ENCODE measurements at places on chromosomes 5 and 9.
A peak's percentile ranks its signal among the peaks of the same experiment; 100 is the strongest.

GRCh38 chr5:76305269-76305668 is 97.8 kb upstream of the IQGAP2 start:
- no peak for DNase-seq

GRCh38 chr9:212297-212696 is 2.4 kb upstream of the DOCK8 start:
- DNase-seq: no peak

GRCh38 chr5:33831041-33831440 is 60.7 kb downstream of the ADAMTS12 start:
- DNase-seq: no peak

- DNase-seq: no peak
These were observed 7.2 kb downstream of the HAVCR1 start for GRCh38 chr5:157051604-157052245.

DNA sequence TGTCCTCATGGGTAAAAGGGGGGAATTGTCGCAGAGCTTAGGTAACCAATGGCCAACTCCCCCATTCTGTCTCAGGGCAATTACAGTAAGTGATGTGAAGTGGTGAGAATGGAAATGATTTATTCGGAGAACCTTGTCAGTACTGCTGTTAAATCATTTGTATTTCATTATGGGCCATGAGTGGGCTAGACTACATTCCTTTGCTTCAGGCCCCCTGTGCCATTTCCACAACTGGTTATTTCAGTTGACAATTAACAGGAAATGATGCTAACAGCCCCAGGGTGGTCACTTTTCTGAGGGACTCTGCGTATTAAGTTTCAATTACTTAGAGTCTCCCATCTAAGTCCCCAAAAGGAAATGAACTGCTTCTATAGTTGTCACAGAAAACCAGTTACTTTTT is 653.7 kb downstream of the CCDC171 start:
- DNase-seq: no peak

DNA sequence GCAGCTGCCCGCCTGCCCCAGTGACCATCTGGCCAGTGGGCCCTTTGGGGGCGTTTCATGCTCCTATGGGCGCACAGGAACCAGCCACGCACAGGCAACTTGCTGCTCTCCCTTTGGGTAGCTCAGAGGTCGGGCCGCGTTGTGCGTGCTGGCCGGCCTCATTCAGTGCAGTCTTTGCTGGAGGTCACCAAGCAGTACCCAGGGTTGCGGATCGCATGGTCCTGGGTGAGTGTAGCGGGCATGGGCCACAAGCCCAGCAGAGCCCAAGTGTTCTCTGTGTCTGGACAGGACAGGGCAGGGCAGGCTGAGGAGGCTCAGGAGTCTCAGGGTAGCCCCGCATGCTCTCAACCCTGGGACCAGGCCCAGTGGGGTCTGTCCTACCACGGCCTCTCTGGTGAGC is 9.9 kb upstream of the MRNIP start:
- no peak for DNase-seq

DNA sequence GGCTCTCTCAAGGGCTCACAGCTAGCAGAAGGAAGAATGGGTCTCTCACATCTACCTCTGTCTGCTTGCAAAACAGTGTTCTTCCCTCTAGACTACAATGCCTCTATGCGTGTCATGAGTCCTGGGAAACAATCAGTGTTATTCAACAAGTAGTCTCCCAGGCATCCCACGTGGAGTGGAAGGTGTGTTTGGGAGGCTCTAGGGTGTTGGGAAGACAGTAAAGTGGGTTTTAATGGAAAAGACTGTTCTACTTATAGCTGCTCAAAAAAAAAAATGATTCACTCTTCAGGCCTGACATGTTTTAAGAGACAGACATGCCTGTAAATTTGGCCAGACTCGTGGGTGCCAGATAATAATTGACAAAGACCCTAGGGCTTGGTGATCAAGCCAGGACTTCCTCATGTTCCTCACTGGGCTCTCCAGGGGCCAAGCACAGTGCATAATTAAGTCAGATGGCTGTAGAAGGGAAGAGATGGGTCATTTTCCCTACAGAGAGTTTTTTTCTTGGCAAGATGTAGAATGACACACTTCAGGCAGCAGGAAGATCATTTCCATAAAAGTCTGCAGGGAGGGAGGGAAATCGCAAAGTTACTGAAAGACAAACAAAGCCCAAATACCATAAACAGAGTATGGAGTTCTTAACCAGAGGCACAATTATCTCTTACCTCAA is 246.4 kb downstream of the ACTL7B start:
- peak; percentile 71 for DNase-seq

- no peak for DNase-seq
These were observed 108.0 kb upstream of the PTGER4 start for GRCh38 chr5:40571729-40572128.

Measured in NCI-H69 (cell line).